ENCODE measurements at places on chromosomes 11 and 22. TPM values are rescaled to one million over a fixed set of nuclear protein-coding genes. Genes with fewer than 3 reads are reported as not detected.

DNA sequence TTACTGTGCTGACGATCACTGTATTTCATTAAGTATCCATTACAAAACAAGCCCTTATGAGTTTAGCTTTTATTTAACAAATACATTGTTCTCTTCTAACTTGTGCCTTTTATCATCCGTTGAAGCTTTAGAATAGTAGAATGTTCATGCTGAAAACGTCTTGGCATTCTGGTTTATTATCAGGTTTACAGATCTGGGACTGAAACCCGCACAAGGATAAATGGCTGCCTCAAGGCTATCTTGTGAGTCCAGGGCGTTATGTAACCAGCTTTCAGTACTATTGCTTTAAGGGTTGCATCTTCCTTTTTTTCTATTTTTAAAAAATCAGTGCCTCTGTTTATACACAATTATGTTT lies 66.6 kb upstream of the PRODH start:
- H3K4me3 ChIP-seq = no peak overlapping the region
- peaks cover 11% of the 10 kb centered on the region for H3K4me1 ChIP-seq
- DNase-seq = no peak
- H3K27me3 ChIP-seq = peaks cover 1% of the 10 kb centered on the region

- peaks cover 60% of the 10 kb centered on the region for H3K4me1 ChIP-seq
- peak; percentile 44 for DNase-seq
- 0 out of 3 replicates have a peak, but pooled peaks cover 1% of the 10 kb centered on the region for H3K36me3 ChIP-seq
- H3K27me3 ChIP-seq = no peaks in the 10 kb centered on the region
Observed at GRCh38 chr11:96341211-96342013, 1.6 kb downstream of the MAML2 start.

DNA sequence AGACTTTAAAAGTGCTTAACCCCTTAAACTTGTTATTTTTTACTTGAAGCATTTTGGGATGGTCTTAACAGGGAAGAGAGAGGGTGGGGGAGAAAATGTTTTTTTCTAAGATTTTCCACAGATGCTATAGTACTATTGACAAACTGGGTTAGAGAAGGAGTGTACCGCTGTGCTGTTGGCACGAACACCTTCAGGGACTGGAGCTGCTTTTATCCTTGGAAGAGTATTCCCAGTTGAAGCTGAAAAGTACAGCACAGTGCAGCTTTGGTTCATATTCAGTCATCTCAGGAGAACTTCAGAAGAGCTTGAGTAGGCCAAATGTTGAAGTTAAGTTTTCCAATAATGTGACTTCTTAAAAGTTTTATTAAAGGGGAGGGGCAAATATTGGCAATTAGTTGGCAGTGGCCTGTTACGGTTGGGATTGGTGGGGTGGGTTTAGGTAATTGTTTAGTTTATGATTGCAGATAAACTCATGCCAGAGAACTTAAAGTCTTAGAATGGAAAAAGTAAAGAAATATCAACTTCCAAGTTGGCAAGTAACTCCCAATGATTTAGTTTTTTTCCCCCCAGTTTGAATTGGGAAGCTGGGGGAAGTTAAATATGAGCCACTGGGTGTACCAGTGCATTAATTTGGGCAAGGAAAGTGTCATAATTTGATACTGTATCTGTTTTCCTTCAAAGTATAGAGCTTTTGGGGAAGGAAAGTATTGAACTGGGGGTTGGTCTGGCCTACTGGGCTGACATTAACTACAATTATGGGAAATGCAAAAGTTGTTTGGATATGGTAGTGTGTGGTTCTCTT lies 2.8 kb downstream of the MALAT1 start:
- H3K27ac ChIP-seq = peak overlapping the region; percentile 100
- H3K4me1 ChIP-seq = peaks cover 33% of the 10 kb centered on the region
- peaks cover 6% of the 10 kb centered on the region for H3K36me3 ChIP-seq
- H3K27me3 ChIP-seq = no peaks in the 10 kb centered on the region

GRCh38 chr22:33573479-33573878 lies 346.8 kb downstream of the LARGE1 start:
- H3K36me3 ChIP-seq = no peaks in the 10 kb centered on the region
- no peaks in the 10 kb centered on the region for H3K27me3 ChIP-seq
- H3K27ac ChIP-seq = peak overlapping the region; percentile 58
- H3K4me3 ChIP-seq = peak overlapping the region; percentile 31
- peak; percentile 57 for DNase-seq

- H3K27me3 ChIP-seq = peaks cover 63% of the 10 kb centered on the region
- no peak overlapping the region for H3K4me3 ChIP-seq
- no peaks in the 10 kb centered on the region for H3K36me3 ChIP-seq
- no peaks in the 10 kb centered on the region for H3K4me1 ChIP-seq
- no peak overlapping the region for H3K27ac ChIP-seq
- no peak for DNase-seq
Observed at GRCh38 chr11:117931971-117932370, 2.8 kb upstream of the TMPRSS13 start.

DNA sequence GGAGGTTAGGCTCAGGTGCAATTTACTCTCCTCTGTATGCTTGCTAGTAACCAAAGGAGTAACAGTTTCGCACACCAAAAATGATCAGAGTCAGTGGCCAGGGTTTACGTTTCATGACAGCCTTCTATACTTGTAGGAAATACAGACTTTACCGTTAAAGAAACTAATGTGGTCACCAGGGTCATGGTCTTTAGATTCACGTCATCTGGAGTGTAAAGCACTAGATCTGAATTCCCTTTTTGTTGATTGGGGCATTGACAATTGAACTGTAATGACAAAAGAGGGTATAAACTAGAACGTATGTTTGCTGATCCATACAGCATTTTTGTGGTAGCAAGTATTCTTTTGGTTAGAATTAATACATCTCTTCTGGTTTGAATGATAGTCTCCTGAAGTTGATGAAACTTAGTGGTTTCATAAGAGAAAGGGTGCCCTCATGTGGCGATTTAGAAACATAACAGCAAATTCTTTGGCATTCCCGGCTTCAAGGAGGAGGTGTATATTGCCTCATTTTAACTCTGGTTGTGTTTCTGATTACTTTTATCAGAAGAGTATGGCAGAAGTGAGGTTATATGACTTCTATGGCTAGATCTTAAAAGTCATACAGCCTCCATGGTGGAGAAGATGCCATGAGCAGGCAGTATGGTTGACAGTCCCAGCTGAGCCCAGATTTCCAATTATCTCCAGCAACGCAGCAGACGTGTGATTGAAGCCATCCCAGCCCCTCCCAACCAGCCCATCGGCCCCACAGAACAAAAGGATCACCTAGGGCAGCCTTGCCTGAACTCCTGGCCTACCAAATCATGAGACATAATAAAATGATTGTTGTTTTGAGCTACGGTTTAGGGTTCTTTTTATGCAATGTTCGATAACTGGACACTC lies 35.1 kb downstream of the MMP7 start:
- H3K27ac ChIP-seq = peak overlapping the region; percentile 39
- H3K27me3 ChIP-seq = no peaks in the 10 kb centered on the region
- no peaks in the 10 kb centered on the region for H3K36me3 ChIP-seq
- H3K4me3 ChIP-seq = peak overlapping the region; percentile 38
- H3K4me1 ChIP-seq = peaks cover 56% of the 10 kb centered on the region

GRCh38 chr11:20596205-20597153 lies 2.9 kb upstream of the SLC6A5 start:
- no peaks in the 10 kb centered on the region for H3K36me3 ChIP-seq
- DNase-seq = no peak
- 0 out of 2 replicates have a peak, but pooled peaks cover 1% of the 10 kb centered on the region for H3K27me3 ChIP-seq
- H3K27ac ChIP-seq = no peak overlapping the region

GRCh38 chr11:23179609-23180008 lies 319.3 kb upstream of the CCDC179 start:
- no peak for DNase-seq
- no peak overlapping the region for H3K4me3 ChIP-seq
- no peaks in the 10 kb centered on the region for H3K27me3 ChIP-seq
- no peaks in the 10 kb centered on the region for H3K4me1 ChIP-seq

DNA sequence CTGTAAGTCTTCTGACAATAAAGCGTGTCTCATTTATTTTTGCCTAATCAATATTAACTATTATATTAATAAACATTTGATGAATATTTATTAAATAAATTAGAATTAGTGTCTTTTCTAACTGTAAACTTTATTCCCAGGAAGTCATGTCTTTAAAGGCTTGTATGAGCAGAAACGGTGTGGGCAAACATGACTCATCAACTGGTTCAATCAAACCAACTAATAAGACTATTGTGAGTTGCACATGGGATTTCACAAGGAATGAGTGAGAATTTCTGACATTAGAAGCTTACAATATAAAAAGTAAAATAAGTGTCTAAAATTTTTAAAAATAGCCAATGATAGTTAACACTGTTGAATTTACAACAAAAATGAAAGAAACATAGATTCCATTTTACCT lies 259.2 kb upstream of the CTSC start:
- H3K36me3 ChIP-seq = no peaks in the 10 kb centered on the region
- no peaks in the 10 kb centered on the region for H3K4me1 ChIP-seq
- DNase-seq = no peak
- no peak overlapping the region for H3K4me3 ChIP-seq
- H3K27me3 ChIP-seq = no peaks in the 10 kb centered on the region
- H3K27ac ChIP-seq = no peak overlapping the region

- no peaks in the 10 kb centered on the region for H3K36me3 ChIP-seq
- no peak overlapping the region for H3K4me3 ChIP-seq
- H3K4me1 ChIP-seq = peaks cover 26% of the 10 kb centered on the region
- no peak for DNase-seq
- H3K27me3 ChIP-seq = peaks cover 43% of the 10 kb centered on the region
- no peak overlapping the region for H3K27ac ChIP-seq
Observed at GRCh38 chr22:23038334-23038642, 32.0 kb upstream of the GNAZ start.

Gene CHRNA10
- total RNA-seq = 0.71 TPM

Gene DUSP18
- total RNA-seq = 2.0 TPM

Gene INSC
- total RNA-seq = not detected

Gene CLTCL1
- total RNA-seq = 7.1 TPM

Gene OR1S2
- not detected for total RNA-seq

Gene DDI1
- total RNA-seq = not detected

Data from HepG2 (cell line).